ENCODE measurements at places on chromosomes 3 and 15.

DNA sequence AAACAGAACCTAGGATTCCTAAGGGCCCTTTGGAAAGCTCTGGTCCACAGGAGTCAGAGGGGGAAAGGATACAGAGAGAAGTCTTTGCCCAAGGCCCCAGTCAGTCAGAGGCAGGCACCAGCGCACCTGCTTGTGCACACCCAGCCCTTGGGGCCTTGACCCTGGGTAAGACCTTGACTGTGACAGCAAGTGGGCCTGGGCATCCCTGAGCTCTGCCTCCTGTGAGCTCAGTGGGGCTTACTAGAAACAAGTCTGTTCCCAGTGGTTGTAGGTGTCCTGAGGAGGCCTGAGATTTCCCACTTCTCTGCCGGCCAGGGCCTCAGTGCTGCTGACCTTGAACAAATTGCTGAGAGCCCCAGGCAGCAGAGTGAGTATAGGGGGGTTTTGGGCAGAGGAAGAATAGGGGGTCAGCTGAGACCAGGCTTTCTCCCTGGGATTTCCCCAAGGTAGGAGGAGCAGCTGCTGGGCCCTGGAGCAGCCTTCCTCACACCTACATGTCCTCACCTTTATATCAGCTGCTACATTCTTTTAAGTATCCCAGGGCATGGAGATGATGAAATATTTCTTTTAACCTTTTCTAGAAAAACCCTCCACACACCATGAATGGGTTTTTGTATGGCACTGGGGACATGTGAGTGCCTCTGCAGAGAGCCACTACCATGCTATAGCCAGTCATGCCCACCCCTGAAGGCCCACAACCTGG lies 9.7 kb upstream of the DAG1 start:
- no peak for DNase-seq

GRCh38 chr3:129937717-129938116 lies 36.8 kb upstream of the TRH start:
- no peak for DNase-seq

DNA sequence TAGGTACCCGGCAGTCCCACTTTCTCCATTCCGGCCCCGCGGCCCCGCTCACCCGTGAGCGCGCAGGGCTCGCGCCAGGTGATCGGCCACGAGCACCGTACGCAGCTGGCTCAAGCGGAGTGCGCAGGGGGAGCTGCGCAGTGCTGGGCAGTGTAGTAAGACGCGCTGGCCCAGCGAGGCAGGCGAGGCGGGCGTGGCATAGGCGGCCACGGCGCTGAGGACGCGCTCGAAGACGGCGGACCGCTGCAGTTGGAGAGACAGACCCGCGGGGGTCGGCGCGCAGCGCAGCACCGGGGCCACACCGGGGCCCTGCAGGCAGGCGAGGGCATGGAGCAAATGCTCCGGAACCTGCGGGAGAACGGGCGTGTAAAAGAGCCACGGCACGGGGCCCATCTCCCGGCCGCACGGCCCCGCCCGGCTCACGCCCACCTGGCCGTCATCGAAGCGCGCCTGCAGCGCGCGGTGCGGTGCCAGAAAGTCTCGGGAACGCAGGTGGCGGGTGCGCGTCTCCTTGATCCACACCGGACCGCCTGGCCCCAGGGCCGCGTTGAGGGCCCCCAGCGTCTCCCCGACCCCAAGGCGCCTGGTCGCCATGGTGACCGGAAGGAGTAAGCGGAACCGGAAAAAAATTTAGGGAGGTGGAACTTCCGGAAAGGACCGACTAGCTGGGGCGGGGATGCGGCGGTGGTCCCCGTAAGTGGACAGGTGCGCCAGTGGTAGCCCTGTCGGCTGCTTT lies at the start of gene DALRD3:
TSS of gene DALRD3 (minus strand) at position 610 of the 736 bp plus-strand sequence. CDS start at position 594, 16 bp downstream.
- DNase-seq: no peak

- no peak for DNase-seq
Observed at GRCh38 chr3:158261371-158261991, 151.6 kb downstream of the RSRC1 start.

DNA sequence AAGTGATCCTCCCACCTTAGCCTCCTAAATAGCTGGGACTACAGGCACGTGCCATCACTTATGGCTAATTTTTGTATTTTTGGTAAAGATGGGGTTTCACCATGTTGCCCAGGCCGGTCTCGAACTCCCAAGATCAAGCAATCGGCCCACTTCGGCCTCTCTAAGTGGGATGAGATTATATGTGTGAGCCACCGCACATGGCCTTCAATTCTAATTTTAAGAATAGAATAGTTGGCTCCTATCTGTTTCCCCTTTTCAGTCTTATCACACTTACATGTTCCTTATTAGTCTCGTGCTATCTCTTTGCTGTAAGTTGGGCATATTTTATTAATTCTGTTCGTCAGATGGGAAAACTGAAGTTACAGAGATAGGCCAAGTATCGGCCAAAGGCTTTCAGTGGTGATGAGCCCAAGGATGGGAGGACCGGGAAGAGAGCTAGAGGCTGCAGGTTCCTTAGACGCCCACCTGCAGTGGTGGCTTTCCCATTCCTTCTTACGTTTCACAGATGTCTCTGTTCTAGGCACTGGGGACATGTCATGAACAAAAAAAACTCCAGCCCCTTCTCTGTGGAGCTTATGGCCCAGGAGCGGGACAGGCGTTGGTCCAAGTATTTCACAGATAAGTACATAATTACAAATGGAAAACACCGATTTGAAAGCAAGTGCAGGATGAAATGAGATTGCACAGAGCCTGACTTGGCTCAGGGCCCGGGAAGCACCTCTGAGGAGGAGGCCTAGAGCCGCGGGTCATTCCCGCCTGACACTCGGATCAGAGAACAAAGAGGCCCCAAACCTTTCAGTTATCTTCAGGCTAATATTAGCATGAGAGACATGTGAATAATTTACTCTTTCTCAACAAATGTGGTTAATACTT lies 91.1 kb upstream of the KLF13 start:
- DNase-seq: no peak

GRCh38 chr3:54954022-54954421 lies 26.2 kb upstream of the LRTM1 start:
- DNase-seq: no peak

GRCh38 chr3:68764554-68764953 lies 167.8 kb downstream of the TAFA4 start:
- no peak for DNase-seq

GRCh38 chr3:174540116-174540908 lies 318.8 kb upstream of the NAALADL2 start:
- DNase-seq: no peak
